ENCODE measurements at places on chromosomes 12 and 14.

GRCh38 chr12:3904999-3905398 is 31.8 kb upstream of the PARP11 start:
- DNase-seq = no peak

DNA sequence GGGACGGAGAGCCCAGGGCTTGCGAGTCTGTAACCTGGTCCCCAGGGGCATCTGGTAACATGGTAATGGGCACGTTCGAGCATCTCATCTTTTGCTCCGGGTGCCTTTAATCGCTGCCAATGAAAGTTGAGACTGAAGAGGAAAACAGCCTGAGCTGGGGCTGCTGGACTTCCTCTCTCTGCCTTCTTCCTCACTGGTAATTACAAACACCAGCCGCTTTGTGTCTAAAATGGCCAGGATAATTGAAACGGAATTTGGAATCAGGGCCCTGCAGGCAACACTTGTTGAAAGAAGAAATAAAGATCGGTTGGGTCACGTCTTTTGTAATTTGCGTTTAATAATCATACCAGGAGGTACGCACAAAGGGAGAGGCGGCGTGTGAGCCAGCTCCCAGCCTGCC is 51.5 kb upstream of the GPATCH2L start:
- DNase-seq = no peak

DNA sequence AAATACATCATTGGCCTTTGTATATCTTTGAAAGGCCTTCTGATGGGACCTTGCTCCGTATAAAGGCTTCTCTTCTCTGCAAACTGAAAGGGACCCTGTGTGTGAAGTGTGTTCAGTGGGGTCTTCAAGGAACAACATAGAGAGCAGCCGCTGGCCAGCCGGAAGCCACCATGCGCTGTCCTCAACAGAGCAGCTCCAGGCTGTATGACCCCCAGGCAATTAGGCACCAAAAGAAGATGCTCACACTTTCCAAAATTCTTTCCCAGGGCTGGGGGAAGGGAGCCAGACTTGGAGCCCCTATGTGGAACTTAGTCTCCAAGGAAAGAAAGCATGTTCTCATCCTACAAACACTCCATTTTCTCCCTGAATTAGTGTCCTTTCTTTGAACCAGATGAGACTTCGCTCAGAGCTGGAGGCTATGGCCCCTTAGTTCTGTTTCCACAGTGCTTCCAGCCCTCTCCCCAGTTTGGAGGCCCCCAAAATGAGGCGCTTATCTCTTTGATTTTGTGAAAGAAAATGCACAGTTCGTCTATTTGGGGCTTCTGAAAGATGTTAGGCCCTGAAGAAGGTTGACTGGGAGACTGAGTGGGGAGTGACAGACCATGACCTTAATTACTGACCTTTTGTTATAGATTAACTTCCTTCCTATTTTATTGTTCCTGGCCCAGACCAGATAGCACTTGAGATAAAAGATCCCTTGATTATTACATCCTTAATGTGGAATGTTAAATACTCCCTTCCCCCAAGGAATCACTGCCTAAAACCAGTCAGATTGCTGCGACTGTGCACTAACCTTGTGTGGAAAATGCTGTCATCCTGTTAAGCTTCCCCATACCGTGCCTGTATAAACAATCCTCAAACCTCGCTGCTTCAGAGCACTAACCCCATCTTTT is 128.3 kb upstream of the FGD4 start:
- DNase-seq = no peak

- DNase-seq = no peak
Observed at GRCh38 chr14:104202259-104203070, 64.1 kb downstream of the KIF26A start.

DNA sequence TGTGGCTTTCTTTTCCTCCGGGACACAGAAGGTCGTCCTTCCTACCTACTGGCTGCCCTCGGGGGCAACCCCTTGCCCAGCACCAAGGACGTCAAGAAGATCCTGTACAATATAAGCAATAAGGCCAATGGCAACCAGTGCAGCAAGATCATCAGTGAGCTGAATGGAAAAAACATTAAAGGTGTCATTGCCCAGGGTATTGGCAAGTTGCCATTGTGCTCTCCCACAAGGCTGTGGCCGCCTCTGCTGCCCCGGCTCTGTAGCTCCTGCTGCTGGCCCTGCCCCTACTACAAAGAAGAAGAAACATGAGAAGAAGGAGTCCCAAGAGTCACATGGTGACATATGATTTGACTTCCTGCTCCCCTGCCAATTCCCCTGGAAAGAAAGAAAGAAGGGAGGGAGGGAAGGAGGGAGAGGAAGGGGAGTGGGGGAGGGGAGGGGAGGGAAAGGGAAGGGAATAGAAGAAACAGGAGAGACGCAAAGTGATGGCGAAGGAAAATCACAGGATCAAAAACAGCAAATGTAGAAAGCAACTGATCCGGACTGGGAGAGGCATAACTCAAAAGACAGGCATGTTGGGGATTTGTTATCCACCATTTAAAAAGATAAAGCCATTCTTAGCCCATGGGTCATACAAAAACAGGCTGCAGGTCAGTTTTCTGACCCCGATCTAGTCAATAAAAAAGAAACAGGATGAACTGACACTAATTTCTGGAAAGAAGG is 61.3 kb upstream of the RESF1 start:
- peak; percentile 30 for DNase-seq

GRCh38 chr14:80037349-80037748 is 174.0 kb downstream of the DIO2 start:
- DNase-seq = no peak

DNA sequence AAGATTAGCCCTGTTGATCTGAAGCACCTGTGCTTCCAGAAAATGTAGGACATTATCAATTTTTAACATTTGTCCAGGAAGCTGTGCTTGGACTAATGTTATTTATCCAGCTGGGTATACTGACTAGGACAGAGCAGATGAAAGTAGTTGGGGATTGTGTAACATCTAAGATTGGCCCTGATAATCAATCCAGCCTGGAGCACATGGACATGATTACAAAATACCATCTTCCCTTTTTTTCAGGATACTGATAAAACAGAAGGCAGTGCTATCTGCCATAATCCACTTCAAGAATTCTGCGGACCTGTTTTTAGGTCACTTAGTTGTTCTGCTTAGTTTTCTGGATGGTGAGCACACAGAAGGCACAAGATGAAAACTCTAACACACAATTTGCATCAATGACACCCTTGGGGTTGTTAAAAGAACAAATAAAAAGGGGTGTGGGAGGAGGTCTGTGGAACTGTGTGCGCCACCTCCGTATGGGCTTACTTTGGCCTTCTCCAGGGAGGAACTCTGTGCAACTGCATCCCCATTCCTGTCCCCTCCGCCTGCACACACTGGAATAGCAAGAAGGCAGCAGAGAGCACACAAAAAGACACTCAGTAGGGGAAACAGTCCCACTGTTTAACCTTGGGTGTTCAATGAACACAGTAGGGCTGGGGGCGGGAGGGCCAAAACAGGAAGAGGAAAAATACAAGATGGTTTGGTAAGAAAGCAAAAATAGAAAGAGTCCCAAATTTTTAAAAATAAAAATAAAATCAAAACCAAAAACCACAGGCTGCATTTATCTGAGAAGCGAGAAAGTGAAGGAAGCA is 31.1 kb upstream of the DUSP6 start:
- no peak for DNase-seq

Measured in activated T-cell treated with anti-CD3 and anti-CD28 coated beads, Interleukin-2, amount 50 U/mL, for 72 hours (primary cell).